ENCODE measurements at places on chromosomes 5 and 9.
A peak's percentile ranks its signal among the peaks of the same experiment; 100 is the strongest.

- peak; percentile 15 for DNase-seq
Observed at GRCh38 chr5:127878174-127878750, 175.1 kb downstream of the CCDC192 start.

DNA sequence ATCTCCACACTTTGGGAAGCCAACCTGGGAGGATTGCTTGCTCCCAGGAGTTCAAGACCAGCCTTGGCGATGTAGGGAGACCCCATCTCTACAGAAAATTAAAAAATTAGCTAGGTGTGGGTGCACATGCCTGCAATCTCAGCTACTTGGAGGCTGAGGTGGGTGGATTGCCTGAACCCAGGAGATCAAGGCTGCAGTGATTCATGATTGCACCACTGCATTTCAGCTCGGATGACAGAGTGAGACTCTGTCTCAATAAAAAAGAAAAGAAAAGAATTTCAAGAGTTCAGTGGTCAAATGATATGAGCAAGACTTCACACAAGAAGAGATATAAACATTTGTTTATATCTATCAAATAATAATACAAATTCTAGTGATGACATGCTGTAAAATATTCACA lies 23.0 kb upstream of the MTAP start:
- DNase-seq = no peak

DNA sequence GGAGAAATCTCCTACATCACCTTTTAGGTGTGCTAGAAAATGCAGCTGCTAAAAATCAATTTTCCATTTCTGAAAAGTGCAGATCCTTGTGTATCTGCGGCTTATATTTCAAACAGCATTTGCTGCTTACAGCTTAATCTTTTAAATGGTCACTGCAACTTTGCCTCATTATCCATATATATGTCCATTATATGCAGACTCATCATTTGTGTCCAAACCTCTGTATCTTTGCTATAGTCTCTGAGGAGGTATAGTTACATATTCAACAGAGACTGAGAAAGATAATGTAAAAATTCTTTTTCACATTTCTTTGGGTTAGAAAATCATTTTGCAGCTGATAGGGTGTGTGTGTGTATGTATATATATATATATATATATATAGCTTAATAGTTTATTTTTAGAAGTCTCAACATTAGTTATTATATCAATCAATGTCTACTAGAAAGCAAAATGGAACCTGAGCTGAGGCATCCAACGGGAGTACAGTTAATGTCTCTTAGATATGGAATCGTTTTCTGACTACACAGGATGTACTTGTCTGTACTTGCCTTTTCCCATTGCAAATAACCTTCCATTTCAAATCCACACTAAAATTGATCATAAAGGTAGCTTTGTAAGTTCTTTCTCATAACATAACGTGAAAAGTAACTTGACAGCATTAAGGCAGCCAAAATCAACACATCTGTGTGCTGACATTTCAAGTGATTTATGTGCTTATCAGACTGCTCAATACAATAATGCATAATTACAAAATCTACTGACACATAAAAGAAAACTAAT lies 267.0 kb upstream of the HAPLN1 start:
- DNase-seq = no peak

- no peak for DNase-seq
Observed at GRCh38 chr5:41843456-41844370, 26.5 kb downstream of the OXCT1 start.

DNA sequence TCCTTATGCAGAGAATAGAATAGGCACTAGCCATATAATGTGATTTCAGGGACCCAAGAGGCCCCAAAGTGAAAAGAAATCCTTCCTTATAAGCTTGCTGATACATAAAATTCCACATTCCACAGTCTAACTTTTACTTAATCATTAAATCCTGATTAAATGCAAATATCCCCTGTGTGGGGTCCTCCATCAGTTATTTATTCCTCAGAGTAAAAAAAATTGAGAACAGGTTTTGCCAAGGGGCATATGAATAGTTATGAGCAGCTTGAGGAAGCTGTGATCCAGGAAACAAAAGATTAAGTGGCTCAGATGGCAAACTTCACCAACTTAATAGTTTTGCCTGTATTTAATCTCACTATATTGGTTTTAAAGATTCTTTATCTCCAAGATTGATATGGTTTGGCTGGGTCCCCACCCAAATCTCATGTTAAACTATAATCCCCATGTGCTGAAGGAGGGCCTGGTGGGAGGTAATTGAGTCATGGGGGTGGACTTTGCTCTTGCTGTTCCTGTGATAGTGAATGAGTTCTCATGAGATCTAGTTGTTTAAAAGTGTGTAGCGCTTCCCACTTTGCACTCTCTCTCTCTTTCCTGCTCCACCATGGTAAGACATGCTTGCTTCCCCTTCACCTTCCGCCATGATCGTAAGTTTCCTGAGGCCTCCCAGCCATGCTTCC lies 324.9 kb downstream of the NPR3 start:
- no peak for DNase-seq

DNA sequence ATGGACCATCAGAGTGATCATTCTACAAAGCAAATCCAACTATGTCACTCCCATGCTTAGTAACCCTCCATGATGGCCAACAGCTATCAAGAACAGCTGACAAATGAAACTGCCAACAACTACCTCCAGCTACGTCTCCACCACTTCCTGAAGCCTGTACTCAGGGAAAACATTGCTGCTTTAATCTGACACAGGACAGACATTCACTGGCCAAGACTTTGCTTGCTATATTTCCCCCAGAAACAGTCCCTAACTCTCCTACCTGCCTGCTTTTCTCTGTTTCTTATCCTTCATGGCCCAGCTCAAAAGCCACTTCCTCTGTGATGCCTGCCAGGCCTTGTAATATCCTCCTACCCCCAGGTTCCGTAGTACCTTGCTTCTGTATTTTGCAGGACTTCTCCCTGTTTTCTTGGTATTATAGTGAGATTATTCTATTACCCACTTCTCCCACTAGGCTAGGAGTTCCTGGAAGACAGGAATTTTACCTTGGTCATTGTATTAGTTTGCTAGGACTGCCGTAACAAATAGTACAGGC lies 14.7 kb upstream of the RAB14 start:
- no peak for DNase-seq

- DNase-seq = no peak
Observed at GRCh38 chr5:149563466-149563865, 12.2 kb upstream of the CSNK1A1 start.

GRCh38 chr9:81076131-81076530 lies 613.2 kb downstream of the TLE1 start:
- no peak for DNase-seq

GRCh38 chr5:138305797-138306196 lies 25.8 kb downstream of the CDC25C start:
- DNase-seq = no peak

GRCh38 chr5:73387601-73388305 lies 60.8 kb downstream of the FOXD1 start:
- DNase-seq = no peak

GRCh38 chr5:53902296-53902907 lies 342.0 kb downstream of the NDUFS4 start:
- no peak for DNase-seq

GRCh38 chr5:169875731-169876130 lies 104.6 kb downstream of the INSYN2B start:
- no peak for DNase-seq

GRCh38 chr5:99022250-99022649 lies 93.4 kb upstream of the CHD1 start:
- no peak for DNase-seq

- DNase-seq = no peak
Observed at GRCh38 chr5:141528291-141528984, 39.6 kb downstream of the PCDHGC5 start.

DNA sequence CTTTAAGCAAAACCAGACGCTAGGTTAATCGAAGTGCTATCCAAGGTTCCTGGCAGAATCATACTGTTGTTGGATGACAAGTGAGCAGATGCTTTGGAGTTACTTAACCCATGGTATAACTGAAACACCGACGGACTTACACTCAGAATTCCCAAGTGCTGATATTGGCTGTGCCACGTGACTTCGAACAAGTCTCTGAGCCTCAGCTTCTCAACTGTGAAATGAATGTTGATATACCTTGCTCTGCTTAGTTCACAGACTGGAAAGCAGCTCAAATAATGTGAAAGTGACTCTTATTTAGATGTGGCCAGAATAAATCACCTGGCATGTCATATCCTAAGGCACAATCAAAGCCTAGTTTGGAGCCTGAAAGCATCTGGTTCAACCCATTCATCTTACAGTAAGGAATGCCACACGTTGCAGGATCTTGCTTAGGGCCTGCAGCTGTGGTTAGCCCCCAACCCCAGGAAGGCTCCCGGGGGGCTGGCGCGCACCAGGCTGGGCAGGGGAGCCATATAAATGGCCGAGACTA lies 759 bp downstream of the GEMIN5 start:
- no peak for DNase-seq

- DNase-seq = no peak
Observed at GRCh38 chr5:136007271-136007670, 21.5 kb upstream of the TGFBI start.

- DNase-seq = no peak
Observed at GRCh38 chr5:37791321-37791720, 48.5 kb downstream of the GDNF start.

GRCh38 chr9:83538172-83538889 lies at the start of gene FRMD3:
TSS of gene FRMD3 (minus strand) at chr9:83538401. CDS start at chr9:83538231, 170 bp downstream.
- DNase-seq = peak; percentile 83

DNA sequence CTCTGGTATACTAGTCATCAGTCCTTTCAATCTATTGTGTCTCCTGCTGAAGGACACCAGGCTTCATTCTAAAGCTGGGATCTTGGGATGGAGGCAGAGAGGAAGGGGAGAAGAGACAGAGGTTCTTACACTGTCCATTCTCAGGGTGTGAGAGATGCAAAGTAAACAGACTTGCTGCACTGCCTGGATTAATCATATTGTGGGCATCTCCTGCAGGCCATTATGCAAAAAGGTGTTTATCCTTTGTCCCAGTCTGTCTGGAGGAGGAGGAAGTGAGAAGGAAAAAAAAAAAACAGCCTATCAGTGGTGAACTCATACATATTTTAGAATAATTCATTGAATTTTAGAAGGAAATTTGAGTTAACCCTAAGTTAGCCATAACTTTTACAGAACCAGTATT lies 92.9 kb upstream of the TNPO1 start:
- no peak for DNase-seq

DNA sequence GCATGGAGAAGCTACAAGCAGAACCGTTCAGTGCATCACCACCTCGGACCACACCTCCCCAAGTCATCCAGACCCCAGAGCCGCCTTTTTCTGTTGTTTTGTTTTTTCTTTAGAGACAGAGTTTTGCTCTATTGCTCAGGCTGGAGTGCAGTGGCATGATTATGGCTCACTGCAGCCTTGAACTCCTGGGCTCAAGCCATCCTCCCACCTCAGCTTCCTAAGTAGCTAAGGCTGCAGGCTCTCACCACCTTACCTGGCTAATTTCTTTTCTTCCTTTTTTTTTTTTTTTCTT lies 13.5 kb upstream of the SFXN1 start:
- no peak for DNase-seq

- no peak for DNase-seq
Observed at GRCh38 chr5:138722544-138723177, 30.6 kb upstream of the CTNNA1 start.

- no peak for DNase-seq
Observed at GRCh38 chr5:109177227-109177626, 232.5 kb downstream of the PJA2 start.

- no peak for DNase-seq
Observed at GRCh38 chr5:38009749-38010358, 170.0 kb upstream of the GDNF start.

DNA sequence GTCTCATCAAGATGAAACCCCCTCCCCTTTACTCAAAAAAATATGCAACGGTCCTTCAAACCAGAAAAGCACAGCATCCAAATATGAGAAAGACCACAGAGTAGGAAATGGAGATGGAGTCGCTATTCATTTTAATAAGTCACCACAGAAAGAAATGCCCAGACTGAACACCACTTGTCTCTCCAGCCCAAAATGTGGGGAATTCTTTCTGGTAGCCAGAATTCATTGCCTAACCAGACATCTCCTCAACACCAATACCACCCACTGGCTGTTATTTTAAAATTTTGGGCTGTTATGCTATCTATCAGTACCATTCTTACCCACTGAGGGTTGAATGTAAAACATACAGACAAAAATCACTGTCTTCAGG lies 100.1 kb downstream of the SUSD1 start:
- DNase-seq = no peak

DNA sequence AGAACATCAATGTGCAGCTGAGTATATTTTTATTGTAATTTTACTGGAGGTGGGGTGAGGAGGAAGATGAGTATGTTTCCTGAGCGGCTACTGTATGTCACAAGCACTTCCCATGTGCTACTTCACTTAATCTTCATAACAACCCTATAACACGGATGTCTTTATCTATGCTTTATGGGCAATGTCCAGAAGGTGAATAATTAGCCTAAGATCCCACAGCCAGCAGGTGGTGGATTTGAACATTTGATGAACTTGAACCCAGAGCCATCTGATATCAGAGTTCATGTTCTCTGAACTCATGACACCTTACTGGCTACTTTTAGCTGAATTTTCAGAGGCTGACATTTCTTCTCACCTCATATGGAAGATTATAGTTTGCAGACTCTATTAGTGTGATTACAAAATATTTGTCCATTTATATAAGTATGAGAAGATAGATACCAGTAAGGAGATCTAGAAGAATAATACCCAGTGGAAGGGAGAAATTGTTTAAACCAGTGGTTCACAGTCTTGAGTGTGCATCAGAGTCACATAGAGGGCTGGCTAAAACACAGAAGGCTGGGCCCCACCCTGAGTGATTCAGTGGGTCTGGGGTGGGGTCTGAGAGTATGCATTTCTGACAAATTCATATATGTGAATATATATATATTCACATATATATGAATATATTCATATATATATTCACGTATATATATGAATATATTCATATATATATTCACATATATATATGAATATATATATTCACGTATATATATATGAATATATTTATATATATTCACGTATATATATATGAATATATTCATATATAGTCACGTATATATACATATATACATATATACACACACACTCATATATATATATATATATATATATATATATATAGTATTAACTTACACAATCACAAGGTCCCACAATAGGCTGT lies 164.4 kb upstream of the NR3C1 start:
- no peak for DNase-seq

GRCh38 chr9:7791394-7791793 lies 8.2 kb downstream of the DMAC1 start:
- DNase-seq = no peak

DNA sequence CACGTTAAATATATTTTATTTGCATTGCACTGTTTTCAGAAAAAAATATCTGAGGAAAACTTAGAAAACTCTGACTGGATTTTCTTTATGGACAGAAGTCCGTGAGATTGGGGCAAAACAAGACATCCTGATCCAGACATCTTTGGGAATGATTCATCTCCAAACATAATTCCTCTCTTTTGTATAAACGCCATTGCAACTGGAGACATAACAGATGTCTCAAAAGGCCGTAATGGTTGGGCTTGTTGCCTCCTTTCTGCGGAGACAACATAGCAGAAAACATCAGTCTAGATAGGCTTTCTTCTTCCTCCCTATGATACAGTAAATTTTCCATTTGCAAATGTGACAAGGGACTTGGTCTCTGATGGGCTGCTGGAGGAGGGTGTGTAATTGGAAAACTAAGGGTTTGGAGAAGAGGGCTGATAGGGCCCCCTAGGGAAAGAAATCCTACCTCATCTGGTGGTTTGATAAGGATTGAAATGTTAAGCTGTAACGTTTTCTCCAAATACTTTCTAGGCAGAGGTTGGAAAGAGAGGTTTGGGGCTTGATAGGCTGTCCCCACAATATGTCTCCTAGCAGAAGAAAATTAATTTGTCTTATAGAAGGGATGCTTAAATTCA lies 631.5 kb upstream of the ST8SIA4 start:
- no peak for DNase-seq

GRCh38 chr9:69853421-69853820 lies 32.8 kb downstream of the CFAP95 start:
- DNase-seq = no peak

GRCh38 chr5:204966-205670 lies 12.8 kb downstream of the CCDC127 start:
- no peak for DNase-seq
